GDM1 (cell line): ENCODE measurements at places on chromosomes 11 and 22.

DNA sequence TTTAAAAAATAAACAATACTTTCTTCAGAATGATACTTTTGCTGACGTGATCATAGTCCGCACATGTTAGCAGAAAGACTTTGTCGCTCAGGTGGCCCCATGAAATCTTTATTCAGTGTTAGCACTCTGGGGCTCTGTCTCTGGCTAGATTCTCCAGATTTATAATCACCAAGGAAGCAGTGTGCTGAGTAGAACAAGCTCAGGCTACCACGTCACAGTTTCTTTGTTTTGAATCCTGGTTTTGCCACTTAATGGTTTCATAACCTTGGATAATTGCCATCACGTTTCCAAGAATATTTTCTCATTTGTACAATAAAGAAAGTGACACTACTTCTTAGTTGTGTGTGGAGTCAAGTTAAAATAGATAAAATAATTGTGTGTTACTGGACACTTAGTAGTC is 3.9 kb upstream of the MUC15 start:
- DNase-seq = no peak

DNA sequence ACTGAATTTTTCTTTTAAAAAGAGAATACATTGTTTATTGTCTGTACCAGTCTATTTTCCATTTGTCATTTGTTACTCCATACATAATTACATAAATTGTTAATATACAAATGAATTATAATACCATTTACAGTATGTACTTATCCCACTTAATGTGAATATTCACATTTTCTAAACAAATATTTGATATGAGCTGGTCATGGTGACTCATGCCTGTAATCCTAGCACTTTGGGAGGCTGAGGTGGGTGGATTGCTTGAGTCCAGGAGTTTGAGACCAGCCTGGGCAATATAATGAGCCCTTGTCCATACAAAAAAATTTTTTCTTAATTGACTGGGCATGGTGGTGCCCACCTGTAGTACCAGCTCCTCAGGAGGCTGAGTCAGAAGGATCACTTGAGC is 6.8 kb downstream of the SC5D start:
- no peak for DNase-seq

DNA sequence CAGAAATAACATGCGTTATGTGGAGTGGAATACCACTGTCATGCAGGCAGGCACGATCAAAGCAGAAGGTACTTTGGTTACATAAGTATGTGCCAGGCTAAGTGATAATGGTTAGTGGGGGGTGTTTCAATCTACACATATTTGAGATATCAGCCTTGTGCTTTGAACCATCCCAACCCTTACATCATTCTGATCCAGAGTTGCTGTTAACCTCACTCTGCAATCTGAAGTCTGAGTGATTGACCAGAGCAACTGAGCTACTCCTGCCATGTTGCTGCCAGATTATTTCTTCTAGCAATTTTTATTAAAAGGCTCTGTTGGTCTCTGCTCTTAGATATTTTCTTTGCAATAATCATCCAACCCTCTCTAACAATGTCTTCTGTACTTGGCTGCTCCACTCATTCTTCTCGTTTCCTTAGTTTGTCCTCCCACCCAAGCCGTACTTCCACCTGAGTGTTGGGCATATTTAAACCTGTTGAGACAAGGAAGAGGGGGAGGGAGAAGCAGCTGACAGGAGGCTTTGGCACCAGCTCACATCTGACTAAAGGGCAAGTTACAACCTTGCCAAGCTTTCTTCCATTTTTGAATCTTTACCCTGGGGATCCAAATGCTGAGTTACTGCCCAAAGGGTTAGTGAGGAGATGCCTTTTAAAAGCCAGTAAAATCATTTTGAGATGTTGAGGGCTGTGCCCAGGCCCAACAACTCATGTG is 114.1 kb upstream of the SESN3 start:
- DNase-seq = no peak

DNA sequence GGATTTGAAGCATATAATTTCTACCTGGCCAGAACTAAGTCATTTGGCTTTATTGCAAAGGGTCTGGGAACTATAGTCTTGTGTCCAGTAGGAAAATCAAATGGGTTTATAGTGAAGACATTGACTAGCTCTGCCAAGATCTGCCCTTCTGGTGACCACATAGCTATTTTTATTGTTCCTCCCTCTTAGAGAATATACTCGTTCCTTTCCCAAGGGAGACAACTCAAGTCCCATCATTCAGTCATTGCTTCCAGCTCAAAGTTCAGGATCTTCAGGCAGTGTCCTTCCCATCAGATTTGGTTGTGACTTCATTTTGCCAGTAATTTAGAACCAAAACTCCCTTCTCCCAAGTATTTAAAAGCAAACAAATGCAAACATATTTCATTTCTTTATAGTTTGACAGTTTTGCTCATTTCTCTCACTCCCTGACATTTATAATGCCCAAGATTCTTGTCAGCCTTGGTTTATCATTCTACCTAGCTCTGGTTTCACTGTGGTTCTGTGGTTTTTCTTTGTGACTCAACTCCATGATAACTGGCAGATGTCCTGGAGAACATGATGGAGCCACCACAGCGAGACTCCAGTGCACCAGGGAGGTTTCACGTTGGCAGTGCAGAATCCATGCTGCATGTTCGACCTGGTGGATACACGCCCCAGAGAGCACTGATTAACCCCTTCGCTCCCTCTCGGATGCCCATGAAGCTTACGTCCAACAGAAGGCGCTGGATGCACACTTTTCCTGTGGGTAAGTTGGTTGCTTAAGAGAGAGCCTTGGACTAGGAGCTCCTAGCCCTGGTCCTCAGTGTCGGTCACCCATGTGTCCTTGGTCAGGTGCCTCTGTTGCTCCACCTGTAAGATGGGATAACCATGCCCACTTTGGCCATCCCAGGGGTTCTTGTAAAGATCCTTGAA is 64.9 kb downstream of the DEPDC5 start:
- no peak for DNase-seq

- no peak for DNase-seq
Observed at GRCh38 chr22:49733631-49734030, 94.0 kb downstream of the BRD1 start.

DNA sequence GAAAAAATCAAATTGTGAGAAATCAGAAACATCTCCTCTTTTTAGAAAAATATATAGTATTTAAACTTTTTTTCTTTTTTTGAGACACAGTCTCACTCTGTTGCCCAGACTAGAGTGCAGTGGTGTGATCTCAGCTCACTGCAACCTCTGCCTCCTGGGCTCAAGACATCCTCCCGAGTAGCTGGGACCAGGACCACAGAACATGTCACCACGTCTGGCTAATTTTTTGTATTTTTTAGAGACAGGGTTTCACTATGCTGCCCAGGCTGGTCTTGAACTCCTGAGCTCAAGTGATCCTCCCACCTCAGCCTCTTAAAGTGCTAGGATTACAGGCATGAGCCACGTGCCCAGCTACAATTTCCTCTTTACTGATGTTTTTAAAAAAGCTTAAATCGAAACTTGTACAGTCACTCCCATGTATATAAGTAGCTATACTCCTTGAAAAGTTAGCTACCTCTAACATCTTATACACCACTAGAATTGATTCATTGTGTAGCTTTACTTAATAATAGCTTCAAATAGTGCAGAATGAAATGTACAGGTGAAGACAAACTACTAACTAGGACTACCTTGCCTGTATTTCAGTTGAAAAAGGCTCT is 10.3 kb downstream of the EIF4G2 start:
- no peak for DNase-seq
